ENCODE measurements at places on chromosomes 2 and 18. TPM values are rescaled to one million over a fixed set of nuclear protein-coding genes. Genes with fewer than 3 reads are reported as not detected.
A peak's percentile ranks its signal among the peaks of the same experiment; 100 is the strongest.

DNA sequence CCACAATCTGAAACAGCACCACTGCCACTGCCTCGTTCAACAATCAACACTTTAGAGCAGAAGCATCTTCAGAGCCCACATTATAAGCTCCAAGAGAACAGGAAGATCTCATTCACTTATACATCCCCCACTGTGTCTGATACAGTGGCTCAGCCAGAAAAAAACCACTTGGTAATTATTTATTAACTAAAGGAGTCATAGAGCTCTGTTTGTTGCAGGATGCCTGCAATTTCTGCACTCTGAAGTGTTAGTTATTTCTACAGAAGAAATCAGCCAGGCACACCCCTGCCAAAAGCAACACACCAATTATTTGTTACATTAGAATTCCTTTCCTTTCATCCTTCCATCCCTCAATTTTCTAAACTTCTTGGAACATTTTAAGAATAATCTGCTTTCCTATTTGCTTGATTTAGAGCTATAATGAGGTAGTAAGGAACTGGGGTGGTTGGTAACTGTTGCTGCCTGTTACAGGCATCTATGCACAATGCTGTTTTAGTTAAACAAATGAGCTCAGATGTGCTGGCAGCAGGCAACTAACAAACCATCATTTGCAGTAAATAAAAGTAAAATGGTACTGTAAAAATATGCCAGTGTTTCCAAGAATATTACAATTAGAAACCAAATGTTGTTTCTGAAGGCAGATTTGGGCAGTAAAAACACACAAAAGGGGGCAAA is 59.9 kb downstream of the DYM start:
- H3K36me3 ChIP-seq = no peaks in the 10 kb centered on the region
- H3K27ac ChIP-seq = no peak overlapping the region
- H3K27me3 ChIP-seq = no peaks in the 10 kb centered on the region

DNA sequence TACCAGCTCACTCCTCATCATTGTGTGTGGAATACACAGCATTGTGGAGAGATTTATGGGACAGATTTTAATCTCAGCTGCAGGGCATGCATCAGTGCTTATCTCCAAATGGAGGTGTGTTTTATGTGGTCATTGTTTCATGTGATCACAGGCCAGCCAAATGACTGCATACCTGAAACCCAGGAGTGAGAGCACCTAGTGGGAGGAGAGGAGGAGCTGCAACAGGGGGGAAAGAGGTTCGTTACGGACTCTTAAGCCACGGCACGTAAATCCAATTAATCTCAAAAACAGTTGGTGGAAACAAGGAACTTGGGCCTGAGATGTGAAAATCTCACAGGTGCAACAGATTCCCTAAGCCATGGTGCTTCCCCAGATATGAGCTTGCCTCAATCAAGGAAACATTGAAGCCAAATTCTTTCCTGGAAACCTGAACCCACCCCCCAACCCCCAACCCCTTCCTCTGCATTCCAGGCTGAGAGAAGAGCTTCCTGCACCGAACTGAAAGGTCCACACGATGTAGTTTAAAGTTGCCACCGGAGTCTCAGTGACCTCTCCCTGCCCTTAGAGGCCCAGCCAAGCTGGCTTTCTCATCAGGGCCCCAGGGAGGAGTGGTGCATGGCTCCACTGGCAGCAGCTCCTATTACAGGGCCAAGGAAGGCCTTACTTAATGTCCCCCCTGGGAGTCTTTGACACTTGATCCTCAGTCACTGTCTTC is 167.4 kb downstream of the C1D start:
- DNase-seq = no peak
- no peak overlapping the region for H3K27ac ChIP-seq
- no peaks in the 10 kb centered on the region for H3K4me1 ChIP-seq
- H3K36me3 ChIP-seq = no peaks in the 10 kb centered on the region
- H3K4me3 ChIP-seq = no peak overlapping the region

DNA sequence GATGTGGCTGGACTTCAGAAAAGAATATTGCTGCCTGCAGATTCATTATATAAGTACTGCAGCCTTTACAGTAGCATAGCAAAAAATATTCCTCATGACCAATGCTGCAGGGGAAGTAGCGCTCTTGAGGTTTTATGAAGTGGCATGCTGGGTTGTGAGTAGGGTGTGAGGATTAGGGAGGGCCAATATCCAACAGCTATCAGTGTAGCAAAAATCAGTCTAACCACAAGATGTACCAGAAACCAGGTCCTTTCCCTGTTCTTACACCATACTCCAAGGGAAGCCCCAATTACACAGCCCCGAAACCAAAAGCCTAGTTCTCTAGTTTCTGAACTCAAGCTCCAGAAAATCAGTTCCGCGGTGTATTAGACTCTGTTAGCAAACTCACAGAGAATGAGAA is 1082.2 kb upstream of the DDX18 start:
- H3K27me3 ChIP-seq = no peaks in the 10 kb centered on the region
- H3K4me1 ChIP-seq = no peaks in the 10 kb centered on the region
- no peak overlapping the region for H3K4me3 ChIP-seq
- DNase-seq = no peak

GRCh38 chr2:69592511-69592910 is 51.0 kb downstream of the AAK1 start:
- no peak for DNase-seq
- no peak overlapping the region for H3K27ac ChIP-seq
- H3K36me3 ChIP-seq = no peaks in the 10 kb centered on the region
- H3K27me3 ChIP-seq = no peaks in the 10 kb centered on the region
- no peak overlapping the region for H3K4me3 ChIP-seq

DNA sequence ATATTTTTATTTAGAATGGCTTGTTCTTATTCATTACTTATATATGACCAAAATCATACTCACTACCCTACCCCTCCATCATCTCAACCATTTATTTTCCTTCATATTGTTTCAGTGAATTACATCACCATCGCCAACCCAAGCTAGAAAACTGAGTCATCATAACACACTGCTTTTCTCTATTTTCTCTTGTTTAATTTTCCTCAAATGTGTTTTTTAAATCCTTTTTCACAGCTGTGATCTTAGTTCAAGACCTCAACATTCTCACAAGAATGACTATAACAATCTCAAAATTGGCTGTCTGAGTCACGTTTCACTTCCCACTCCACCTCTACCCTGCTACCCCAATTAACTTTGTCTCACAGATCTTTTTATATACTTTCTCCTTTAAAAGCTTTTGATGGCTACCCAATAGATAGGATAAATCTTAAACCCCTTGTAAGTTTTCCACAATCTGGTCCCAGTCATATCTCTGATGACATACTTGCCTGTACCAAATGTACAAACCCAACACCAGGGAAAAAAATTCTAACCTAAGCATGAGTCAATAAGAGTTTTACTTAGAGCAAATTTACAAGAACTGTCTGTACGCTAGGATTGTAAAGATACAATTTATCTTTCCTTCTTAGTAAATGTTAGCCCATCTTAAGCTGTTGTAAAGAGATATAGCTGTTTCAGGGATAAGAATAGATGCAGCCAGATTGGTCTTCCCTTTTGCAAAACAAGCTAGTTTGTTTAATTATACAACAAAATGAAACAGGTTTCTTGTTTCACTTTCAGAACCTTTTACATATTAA is 635.1 kb upstream of the SLC39A10 start:
- H3K4me3 ChIP-seq = no peak overlapping the region
- no peak for DNase-seq
- no peaks in the 10 kb centered on the region for H3K4me1 ChIP-seq
- H3K36me3 ChIP-seq = no peaks in the 10 kb centered on the region
- no peaks in the 10 kb centered on the region for H3K27me3 ChIP-seq

GRCh38 chr18:59114160-59114559 is 25.5 kb upstream of the SEC11C start:
- H3K27ac ChIP-seq = no peak overlapping the region
- H3K27me3 ChIP-seq = no peaks in the 10 kb centered on the region
- DNase-seq = no peak
- H3K36me3 ChIP-seq = no peaks in the 10 kb centered on the region
- H3K4me1 ChIP-seq = no peaks in the 10 kb centered on the region

GRCh38 chr2:20925265-20925889 is 102.5 kb upstream of the LDAH start:
- no peak overlapping the region for H3K27ac ChIP-seq
- no peaks in the 10 kb centered on the region for H3K27me3 ChIP-seq
- DNase-seq = no peak

DNA sequence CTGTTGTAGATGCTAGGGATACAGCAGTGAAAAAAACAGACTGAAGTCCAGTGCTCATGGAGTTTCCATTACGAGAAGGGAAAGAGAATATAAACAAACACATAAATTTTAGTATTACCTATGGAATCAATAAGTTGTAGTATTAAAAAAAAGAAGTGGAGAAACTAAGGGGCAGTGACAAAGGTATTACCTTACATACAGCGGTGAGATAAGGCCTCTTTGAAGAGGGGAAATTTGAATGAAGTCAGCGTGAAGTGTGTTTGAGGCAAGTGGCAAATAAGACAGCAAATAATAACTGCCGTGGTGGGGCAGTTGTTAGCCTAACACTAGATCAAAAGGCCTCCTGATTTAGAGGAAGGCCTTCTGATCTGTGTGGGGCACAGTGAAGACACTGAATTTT is 57.9 kb downstream of the TLK1 start:
- H3K4me3 ChIP-seq = no peak overlapping the region
- no peak for DNase-seq
- H3K4me1 ChIP-seq = no peaks in the 10 kb centered on the region
- no peaks in the 10 kb centered on the region for H3K27me3 ChIP-seq
- no peaks in the 10 kb centered on the region for H3K36me3 ChIP-seq

GRCh38 chr2:218979846-218980734 is 4.9 kb downstream of the FEV start:
- peak; percentile 95 for DNase-seq
- H3K36me3 ChIP-seq = no peaks in the 10 kb centered on the region
- H3K27ac ChIP-seq = no peak overlapping the region
- peaks cover 47% of the 10 kb centered on the region for H3K4me1 ChIP-seq
- H3K27me3 ChIP-seq = peaks cover 29% of the 10 kb centered on the region

DNA sequence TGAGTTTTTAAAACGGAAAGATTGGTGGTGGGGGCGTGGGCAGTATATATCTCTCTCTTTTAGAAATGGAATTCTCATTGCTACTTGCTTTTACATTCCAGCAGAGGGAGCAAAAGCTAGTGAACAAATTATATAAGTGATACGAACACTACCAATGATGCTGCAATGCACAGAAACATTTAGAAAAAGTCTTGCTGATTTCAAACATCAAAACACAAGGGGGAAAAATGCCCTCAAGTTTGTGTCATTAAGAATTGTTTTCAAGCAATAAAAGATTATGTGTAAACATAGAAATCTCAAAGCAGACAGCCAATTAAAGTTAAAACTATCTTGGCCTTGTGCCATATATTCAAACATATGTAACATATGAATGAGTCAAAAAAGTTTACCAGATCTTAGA is 296.3 kb upstream of the KCNJ3 start:
- no peak for DNase-seq
- no peaks in the 10 kb centered on the region for H3K4me1 ChIP-seq
- H3K27ac ChIP-seq = no peak overlapping the region
- H3K27me3 ChIP-seq = no peaks in the 10 kb centered on the region
- H3K4me3 ChIP-seq = no peak overlapping the region

DNA sequence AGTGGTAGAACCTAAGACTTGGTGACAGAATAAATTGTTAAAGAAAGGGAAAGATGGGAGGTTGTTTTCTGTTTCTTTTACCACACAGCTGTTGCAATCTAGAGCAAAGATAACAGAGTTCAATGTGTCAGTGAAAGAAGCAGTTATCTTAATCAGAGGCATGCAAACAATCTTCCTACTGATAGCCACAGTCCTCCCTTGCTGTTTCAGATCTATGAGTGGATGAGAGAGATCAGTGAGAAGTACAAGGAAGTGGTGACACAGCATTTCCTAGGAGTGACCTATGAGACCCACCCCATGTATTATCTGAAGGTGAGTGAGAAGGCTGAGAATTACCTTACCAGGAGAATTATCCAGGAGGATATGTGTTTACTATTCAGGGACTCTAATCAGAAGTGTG is 15.9 kb downstream of the CPO start:
- no peak overlapping the region for H3K27ac ChIP-seq
- no peaks in the 10 kb centered on the region for H3K36me3 ChIP-seq
- H3K4me3 ChIP-seq = no peak overlapping the region
- no peak for DNase-seq
- no peaks in the 10 kb centered on the region for H3K4me1 ChIP-seq
- no peaks in the 10 kb centered on the region for H3K27me3 ChIP-seq

TMEM37 gene
- total RNA-seq = 28.5 TPM

TSPYL6 gene
- not detected for total RNA-seq

GDF7 gene
- 0.33 TPM for total RNA-seq

INPP4A gene
- 32.4 TPM for total RNA-seq

Measured in upper lobe of left lung (tissue), 6 donors.